ENCODE measurements at places on chromosomes 1 and 21. TPM values are rescaled to one million over a fixed set of nuclear protein-coding genes. Genes with fewer than 3 reads are reported as not detected.

IL12RB2 gene
- total RNA-seq = 0.33 TPM

NFIA gene
- 6.7 TPM for total RNA-seq

FCRL5 gene
- not detected for total RNA-seq

SLC25A34 gene
- 2.1 TPM for total RNA-seq

C1orf185 gene
- not detected for total RNA-seq

SLAMF8 gene
- not detected for total RNA-seq

OPTC gene
- not detected for total RNA-seq

CFHR1 gene
- total RNA-seq = not detected

KCNJ15 gene
- 19.9 TPM for total RNA-seq

MPZ gene
- 0.38 TPM for total RNA-seq

GPR3 gene
- total RNA-seq = 1.6 TPM

OBSCN gene
- total RNA-seq = 3.7 TPM

RAB13 gene
- total RNA-seq = 38.2 TPM

DYNLT5 gene
- total RNA-seq = 0.49 TPM

ZNF695 gene
- total RNA-seq = 8.6 TPM

CDA gene
- total RNA-seq = 4.4 TPM

MAB21L3 gene
- not detected for total RNA-seq

OR2M3 gene
- total RNA-seq = not detected

PTAFR gene
- 0.25 TPM for total RNA-seq

All from mesangial cell (primary cell).